ENCODE measurements at places on chromosomes 11 and 22. TPM values are rescaled to one million over a fixed set of nuclear protein-coding genes. Genes with fewer than 3 reads are reported as not detected.

CATSPER1 gene
- total RNA-seq: 0.68 TPM

SLC43A3 gene
- 2.9 TPM for total RNA-seq

SSTR3 gene
- total RNA-seq: not detected

NLRP14 gene
- total RNA-seq: not detected

CYB561A3 gene
- total RNA-seq: 105 TPM

CADM1 gene
- total RNA-seq: 0.45 TPM

RASSF10 gene
- not detected for total RNA-seq

HBG2 gene
- total RNA-seq: not detected

CSF2RB gene
- 1.1 TPM for total RNA-seq

FBLN1 gene
- 838 TPM for total RNA-seq

MS4A6A gene
- not detected for total RNA-seq

LRRC4C gene
- total RNA-seq: under 0.01 TPM

ZBTB16 gene
- total RNA-seq: 0.12 TPM

SLC1A2 gene
- 71.1 TPM for total RNA-seq

YPEL1 gene
- total RNA-seq: 0.98 TPM

LSP1 gene
- total RNA-seq: 25.2 TPM

CLP1 gene
- total RNA-seq: 15.3 TPM

GPR83 gene
- total RNA-seq: not detected

DDI1 gene
- not detected for total RNA-seq

MS4A3 gene
- total RNA-seq: not detected

RAB38 gene
- 1.1 TPM for total RNA-seq

HTR3A gene
- total RNA-seq: not detected

MMP12 gene
- 9.1 TPM for total RNA-seq

OR4D5 gene
- not detected for total RNA-seq

TRIM49 gene
- not detected for total RNA-seq

TSGA10IP gene
- total RNA-seq: not detected

RAG2 gene
- not detected for total RNA-seq

SLC22A6 gene
- not detected for total RNA-seq

OR6A2 gene
- 0.15 TPM for total RNA-seq

FAM83F gene
- not detected for total RNA-seq

TYR gene
- not detected for total RNA-seq

CELSR1 gene
- total RNA-seq: 0.30 TPM

CPSF7 gene
- 12.2 TPM for total RNA-seq

BCO2 gene
- 1.3 TPM for total RNA-seq

PDGFD gene
- total RNA-seq: 61.0 TPM

PPME1 gene
- total RNA-seq: 35.9 TPM

MS4A1 gene
- total RNA-seq: not detected

LINC01488 gene
- 0.08 TPM for total RNA-seq

OR51E2 gene
- under 0.01 TPM for total RNA-seq

PRMT3 gene
- total RNA-seq: 16.0 TPM

SLC35E4 gene
- 5.7 TPM for total RNA-seq

APOA4 gene
- not detected for total RNA-seq

PDE3B gene
- 0.35 TPM for total RNA-seq

CHRM1 gene
- total RNA-seq: not detected

All from smooth muscle cell of the coronary artery (primary cell).